ENCODE measurements at places on chromosomes 1 and 21.
A peak's percentile ranks its signal among the peaks of the same experiment; 100 is the strongest.

GRCh38 chr21:35582731-35583130 lies 477.6 kb downstream of the SETD4 start:
- no peak for DNase-seq

- no peak for DNase-seq
Measured at GRCh38 chr1:173520799-173521198, 43.7 kb downstream of the PRDX6 start.

- no peak for DNase-seq
Measured at GRCh38 chr1:31739346-31739745, 24.8 kb downstream of the ADGRB2 start.

- DNase-seq = no peak
Measured at GRCh38 chr21:42159560-42160110, 59.3 kb upstream of the ABCG1 start.

GRCh38 chr1:191668525-191668924 lies 489.7 kb upstream of the RGS18 start:
- no peak for DNase-seq

- no peak for DNase-seq
Measured at GRCh38 chr1:176517484-176517883, 54.5 kb downstream of the PAPPA2 start.

GRCh38 chr1:71224741-71225377 lies 144.0 kb upstream of the ZRANB2 start:
- DNase-seq = no peak

DNA sequence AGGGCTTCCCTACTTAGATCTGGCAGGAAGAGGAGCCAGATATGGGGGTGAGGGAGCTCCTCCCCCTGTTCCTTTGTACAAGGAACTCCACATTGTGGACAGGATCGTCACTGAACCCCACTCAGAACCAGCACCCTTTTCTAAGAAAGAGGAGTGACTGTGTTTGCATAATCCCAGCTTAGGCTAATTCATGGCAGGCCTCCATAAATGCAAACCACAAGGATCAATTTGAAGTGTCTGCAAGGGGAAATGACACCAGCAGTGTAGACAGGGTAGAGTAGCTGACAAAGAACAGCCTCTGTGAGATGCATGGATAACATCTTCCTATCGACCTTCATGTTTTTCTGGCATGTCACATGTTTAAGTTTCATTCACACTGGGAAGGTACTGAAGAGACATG lies 11.7 kb downstream of the MX1 start:
- DNase-seq = no peak

GRCh38 chr1:34771573-34772371 lies 9.2 kb upstream of the GJB3 start:
- DNase-seq = no peak

DNA sequence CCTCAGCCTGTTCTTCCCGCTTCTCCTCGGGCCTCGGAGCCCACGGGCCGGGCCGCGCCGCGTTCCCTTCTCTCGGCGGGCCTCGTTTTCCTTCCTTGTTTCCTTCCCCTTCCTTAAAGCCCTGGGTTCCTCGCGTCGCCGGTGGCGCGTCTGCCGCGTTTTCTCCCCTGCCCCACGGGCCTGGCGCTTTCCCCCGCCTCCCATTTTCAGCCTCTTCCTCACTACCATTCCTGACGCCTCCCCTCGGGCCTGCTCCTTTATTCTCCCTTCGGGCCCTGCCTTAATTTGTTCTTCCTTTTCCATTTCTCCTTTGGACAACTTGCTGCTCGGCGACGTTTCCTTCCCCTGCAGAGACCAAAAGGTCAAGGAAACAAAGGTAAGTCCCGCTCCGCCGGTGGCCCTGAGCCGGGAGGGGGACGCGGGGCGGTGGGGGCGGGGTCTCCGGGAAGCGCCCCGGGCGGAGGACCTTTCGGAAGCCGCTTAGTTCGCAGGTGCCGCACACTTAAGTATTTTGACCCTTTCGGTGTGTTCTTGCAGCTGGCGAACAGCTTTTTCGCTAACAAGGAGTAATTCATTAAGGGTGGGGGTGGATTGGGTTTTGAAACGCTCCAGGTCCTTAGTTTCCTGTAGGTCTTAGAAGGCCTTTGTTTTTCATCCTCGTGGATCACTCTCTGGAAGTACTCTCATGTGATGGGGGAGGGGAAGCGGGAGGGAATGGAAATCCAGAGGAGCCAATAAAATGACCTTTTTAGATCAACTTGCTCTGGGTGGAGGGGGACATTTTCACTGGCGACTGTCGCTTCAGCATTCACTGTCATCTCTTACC lies 780 bp downstream of the YTHDF2 start:
- DNase-seq = no peak

DNA sequence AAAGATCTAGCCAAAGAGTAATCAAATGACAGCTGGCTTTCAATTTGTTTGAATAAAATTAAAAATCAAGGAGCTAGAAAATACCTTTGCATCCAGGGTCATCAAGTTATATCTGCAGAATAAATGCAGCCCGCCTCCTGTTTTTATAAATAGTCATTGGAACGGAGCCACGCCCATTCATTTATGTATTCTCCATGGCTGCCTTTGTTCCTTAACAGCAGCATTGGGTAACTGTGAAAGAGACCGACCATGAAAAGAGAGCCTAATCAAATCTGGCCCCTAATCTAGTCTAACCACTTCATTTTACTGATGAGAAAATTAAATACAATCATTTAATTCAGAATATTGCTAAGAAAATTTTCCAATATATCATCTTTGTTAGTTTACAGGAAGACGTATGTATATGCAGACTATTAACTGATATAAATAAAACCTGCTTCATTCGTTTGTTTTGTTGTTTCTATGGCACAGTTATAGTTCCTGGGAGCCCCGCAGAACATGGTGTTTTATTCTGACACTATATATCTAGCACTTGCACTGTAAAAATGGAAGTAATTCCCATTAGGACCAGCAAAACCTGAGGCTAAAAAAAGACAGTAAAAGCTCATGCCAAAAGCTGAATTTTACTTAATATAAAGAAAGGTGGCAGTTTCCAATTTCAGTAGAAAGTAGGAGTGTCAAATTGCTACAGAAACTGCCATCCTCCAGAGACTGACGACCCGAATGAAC lies 111.8 kb upstream of the PALMD start:
- no peak for DNase-seq

- no peak for DNase-seq
Measured at GRCh38 chr1:98468111-98468717, 193.3 kb upstream of the SNX7 start.

DNA sequence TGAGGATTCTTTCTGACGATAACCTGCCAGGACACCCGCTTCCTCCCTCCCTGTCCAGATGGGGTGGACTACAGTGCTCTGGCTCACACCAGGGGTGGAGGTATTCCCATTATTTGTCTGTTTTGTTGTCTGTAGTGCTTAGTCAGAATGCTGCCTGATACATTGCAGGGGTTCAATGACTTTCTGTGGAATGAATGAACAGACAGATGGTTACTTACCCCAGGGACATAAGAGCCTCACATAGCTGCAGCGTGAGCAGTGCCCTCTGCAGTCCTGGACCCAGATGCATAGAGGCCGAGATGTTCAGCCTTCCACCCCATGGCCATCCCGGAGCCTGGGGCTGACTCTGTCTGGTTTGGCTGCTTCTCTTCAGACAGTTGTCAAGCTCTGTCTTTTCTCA lies 13.0 kb upstream of the F3 start:
- no peak for DNase-seq

DNA sequence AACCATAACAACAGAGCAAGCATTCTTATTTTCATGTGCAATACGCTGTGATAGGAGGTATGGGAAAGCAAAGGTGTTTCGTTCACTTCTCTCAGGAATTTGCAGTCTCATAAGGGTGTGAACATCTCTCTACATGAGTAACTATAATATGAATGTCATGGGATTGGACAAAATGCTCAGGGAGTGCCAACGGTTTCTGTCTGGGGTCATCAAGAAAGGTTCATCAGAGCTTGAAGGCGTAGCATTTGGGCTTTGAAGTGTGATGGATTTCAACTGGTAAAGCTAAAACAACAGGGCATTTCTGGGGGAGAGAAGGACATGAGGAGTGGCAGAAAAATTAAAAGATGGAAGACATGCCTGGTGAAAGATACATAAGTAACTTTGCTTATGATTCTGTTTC lies 32.4 kb downstream of the GREM2 start:
- DNase-seq = no peak

DNA sequence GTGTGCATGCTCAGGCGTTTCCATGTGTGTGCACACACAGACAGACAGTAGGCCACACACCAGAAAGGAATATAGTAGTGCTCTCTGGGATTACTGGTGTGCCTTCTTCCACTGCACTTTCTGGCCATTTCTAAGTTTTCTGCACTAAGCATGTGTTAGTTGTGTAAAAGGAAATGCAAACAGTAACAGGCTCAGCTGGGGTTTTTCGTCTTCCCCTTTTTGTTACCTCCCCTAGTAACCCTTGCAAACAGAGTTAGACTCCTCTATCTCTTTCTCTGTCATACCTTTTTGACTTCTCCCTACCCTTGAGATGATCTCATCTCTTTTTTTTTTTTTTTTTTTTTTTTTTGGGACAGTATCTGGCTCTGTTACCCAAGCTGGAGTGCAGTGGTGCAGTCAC lies 196.3 kb downstream of the SDCCAG8 start:
- DNase-seq = peak; percentile 68

All from SIG-M5 (cell line).